Stimulated activated CD8-positive, alpha-beta memory T cell treated with anti-CD3 and anti-CD28 coated beads, Interleukin-4, amount 100 ng/mL, for 4 hours (primary cell): ENCODE measurements at places on chromosomes 11 and 22.

GRCh38 chr11:129612447-129612961 is 203.1 kb upstream of the TMEM45B start:
- no peak for DNase-seq

- no peak for DNase-seq
These were observed 135.3 kb downstream of the CCDC34 start for GRCh38 chr11:27227736-27228135.

- no peak for DNase-seq
These were observed 4.3 kb downstream of the MED15 start for GRCh38 chr22:20511578-20512229.

GRCh38 chr11:36744375-36745168 is 146.5 kb upstream of the RAG2 start:
- DNase-seq: no peak

GRCh38 chr22:45225732-45226502 is 14.8 kb downstream of the KIAA0930 start:
- DNase-seq: no peak

DNA sequence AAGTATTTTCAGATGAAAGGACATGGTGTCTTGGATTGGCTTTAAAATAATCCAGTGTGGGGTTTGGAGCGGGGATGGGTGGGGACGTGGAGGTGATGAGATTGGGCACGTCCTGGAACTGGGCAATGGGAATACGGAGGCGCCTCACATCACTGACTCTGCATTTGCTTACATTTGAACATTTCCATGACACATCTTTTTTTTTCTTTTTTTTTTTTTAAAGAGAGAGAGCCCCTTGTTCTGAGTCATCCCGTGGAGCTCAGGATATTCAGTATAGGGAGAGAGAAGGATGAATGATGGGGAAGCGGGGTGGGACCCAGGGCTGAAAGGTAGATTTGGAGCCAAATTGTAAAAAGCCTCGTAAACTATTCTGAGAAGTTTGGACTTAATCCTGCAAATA is 142.7 kb downstream of the FBXO7 start:
- no peak for DNase-seq

DNA sequence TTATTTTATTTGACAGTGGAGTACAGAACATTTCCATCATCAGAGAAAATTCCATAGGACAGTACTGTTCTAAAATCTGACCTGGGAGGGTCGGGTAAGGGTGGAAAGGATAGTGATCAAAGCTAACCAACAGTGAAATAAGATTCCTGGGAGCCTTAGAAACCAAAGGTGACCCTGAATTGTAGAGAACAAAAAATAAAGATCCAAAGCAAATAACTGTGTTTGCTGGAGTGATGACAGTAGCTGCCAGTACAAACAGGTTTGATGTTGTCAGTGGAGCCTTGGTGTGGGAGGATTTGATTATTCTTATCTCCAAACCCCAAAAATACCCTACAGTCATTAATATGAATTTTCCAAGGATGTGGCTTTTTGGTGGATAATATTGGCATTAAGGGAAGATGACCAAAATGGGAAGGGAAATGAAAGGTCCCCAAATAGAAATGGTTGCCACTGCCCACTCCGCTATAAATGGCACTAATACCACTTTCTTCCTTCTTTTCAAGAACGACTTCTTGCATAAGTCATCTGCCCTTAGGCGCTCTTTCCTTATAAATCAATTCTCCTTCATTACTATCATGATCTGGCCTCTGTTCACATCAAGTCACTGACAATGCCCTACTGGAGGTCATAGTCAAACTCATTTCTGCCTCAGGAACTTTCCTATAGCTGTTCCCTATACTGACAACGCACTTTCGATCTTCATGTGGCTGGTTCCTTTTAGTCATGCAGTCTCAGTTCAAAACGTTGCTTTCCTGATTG is 44.4 kb downstream of the EHF start:
- no peak for DNase-seq

DNA sequence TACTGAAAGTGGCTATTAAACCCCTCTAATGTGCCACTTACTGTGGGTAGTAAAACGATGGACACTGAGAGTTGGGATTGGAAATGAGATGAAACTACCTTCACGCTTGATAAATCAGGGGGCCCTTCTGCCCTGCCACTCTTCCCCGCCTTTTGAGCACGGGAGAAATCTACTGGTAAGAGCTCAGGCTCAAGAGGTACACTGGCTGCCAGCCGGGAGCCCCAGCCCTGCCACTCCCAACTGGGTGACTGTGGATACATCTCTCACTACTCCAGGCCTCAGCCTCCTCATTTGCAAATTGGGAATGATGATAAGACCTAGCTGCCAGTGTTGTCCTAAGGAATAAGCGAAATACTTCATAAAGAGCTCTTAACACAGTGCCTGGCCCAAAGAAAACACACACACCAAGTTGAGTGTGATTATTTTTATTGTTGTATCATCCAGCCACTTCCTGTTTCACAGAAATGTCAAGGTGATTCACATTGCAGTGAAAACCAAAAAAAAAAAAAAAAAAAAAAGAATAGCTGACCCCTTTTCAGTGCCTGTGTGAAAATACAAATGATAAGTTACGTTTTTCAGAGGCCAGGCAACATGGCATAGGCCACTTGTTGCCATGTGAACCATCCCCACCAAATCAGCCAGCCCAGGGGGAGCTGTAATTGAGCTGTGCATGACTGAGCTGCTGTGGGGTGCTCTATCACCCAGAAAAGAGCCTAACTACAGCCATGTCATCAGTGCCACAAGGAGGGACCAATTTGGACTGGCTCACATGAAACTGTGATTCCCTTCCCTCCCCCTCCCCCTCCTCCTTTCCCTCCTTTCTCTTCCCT is 4.4 kb upstream of the ZNRD2 start:
- no peak for DNase-seq

- no peak for DNase-seq
These were observed 19.8 kb downstream of the LRP4 start for GRCh38 chr11:46898396-46899095.

DNA sequence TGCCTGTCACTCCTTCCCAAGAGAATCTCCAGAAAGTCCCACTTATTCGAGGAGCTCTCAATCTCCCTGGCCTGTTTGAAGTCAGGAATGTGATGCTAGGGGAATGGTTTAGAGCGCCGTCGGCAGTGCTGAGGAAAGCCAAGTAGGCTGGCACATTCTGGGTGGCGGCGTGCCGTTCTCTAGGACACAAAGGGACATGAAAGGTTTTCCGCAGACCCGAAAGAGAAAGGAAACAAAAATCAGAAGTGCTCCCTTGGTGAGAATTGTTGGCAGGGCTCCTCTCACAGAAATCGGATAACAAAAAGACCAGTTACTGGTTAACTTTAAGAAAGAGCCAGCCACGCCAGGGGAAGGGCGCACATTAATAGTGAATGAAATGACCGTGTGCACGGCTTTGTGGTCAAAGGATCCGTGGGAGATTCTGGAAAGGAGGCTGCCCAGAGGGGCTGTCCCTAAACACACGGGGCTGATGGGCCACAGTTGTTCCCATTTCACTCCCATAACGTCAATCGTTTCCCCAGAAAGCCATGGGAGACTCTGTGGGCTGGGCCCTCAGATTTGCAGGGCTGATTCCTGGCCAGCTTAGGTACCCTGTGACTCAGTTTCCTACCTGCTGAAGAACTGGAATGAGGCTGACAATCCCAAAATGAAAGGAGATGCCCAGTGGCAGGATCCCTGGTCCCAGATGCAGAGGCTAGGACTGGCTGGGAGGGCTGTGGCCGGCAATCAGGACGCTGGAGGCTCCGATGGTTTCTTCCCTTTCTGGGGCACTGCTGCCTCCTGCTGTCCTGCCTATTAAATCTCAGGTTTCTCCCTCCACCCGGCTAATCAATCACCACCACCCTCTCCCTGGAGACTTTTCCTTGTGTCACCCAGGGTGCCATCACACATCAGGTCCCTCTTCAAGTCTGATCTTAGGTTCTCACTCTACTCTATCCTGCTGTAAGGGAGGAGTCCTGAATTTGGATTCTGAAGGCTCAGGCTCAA is 82.3 kb downstream of the RCN1 start:
- DNase-seq: no peak

DNA sequence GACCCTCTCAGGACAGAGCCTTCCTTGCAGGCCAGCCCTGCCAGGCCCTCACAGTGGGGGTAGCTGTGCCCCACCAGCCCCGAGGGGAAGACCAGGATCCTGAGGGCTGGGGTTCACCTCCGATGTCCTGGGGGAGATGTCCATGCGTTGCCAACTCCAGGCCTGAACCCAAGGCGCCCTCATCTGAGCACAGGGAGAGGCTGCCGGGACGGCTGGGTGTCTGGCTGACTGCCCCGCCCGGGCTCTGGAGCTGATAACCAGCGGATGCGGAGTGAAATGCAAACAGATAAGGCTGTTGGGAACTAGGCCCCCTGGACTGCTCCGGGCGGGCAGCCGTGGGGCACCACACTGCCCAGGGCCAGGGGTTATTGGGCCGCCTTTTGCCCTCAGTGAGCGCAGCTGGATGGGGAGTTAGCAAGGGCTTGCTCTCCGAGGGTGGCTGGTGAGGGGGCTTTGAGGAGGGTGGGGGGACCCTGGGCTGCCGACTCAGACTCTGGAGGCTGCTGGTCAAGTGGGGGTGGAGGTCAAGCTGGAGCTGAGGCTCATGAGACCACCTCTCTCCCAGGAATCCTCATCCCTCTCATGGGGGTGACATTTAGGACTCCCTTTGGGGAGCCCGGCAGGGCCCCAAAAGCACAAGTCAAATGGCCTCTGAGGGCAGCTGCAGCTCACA is 5.6 kb upstream of the MUC6 start:
- no peak for DNase-seq

DNA sequence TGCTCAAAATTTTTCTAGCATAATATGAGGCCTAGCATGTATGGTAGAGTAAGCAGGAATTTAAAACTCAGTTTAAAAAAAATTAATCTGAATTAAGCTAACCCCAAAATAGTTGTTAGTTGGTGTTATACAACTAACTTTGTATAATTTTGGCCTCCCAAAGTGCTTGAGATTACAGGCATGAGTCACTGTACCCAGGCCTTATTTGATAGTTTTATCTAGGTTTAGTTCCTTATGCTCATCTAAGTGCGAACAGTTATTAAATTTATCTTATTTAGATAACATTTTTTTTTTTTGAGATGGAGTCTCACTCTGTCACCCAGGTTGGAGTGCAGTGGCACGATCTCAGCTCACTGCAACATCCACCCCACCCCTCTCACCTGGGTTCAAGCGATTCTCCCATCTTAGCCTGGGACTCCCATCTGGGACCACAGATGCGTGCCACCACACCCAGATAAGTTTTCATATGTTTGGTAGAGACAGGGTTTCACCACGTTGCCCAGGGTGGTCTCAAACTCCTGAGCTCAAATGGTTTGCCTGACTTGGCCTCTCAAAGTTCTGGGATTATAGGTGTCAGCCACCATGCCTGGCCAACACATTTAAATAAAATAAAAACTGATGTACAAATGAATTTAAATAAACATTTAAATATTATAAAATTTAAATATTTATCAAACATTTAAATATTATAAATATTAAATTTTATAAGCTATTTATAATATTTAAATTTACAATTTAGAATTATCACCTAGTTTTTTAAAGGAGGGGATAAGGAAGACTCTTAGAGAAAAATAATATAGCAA is 7.5 kb downstream of the IL18 start:
- DNase-seq: no peak

- DNase-seq: no peak
These were observed 148.0 kb upstream of the B3GAT1 start for GRCh38 chr11:134560066-134560465.

DNA sequence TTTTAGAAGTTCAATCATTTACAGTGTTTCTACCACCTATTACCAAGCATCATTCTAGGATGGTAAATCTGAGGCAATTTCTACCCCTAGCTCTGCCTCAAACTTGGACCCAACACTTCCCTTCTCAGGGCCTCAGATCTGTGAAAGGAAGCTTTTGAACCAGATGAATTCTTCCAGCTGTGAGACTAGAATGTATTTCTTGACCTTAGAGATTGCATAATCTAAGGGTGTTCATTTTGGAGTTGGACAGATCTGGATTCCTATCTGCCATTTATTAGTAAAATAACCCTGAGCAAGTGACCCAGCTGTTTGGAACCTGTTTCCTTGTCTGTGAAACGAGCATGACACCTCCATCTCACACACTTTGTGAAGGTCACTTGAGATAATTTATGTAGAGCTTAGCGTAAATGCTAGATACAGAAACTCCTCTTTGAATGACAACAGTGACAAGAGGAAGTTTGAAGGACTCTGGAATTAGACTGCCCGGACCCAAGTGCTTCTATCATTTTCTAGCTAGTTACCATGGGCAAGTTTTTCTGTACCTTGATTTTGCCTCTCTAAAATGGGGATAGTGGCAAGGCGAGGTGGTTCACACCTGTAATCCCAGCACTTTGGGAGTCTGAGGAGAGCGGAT is 3.8 kb upstream of the INTS5 start:
- no peak for DNase-seq

- no peak for DNase-seq
These were observed 150.9 kb downstream of the CACNA1I start for GRCh38 chr22:39721206-39722031.

DNA sequence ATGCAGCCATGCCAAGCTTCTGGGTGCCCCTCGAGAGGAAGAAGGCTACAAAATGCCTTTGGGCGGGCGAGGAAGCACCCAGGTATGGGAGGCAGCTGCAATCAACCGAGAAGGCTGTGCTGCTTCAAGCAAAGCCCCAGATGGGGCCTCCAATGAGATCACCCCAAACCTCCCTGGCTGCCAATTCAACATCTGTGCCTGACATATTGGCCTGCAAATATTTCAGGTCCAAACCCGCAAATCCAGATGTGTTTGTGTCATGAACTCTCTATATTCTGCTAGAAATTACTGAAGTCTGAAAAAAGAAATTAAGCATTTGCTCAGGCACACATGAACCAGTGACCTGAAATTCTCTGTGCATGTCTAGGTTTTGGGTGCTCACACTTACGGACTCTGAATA is 78.8 kb upstream of the RCN1 start:
- DNase-seq: no peak

DNA sequence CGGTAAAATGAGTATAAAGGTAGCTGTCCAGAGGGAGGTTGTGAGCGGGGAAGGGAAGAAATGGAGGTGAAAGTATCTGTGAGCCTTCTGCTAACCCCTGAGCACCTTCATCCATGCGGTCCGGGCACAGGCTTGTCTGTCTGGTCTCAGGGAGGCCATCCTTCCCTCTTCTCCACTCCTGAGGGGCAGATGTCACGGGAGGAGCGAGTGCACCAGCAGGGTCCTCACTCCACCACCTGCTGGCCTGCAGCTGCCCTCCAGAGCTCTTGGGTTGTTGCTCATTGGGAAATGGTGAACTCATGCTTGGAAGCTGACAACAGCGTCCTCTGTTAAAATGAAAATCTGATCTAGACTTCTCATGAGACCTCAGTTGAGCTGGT is 33.8 kb upstream of the WNT11 start:
- no peak for DNase-seq
